ENCODE measurements at places on chromosomes 2 and 18. TPM values are rescaled to one million over a fixed set of nuclear protein-coding genes. Genes with fewer than 3 reads are reported as not detected.

- peak; percentile 25 for DNase-seq
Observed at GRCh38 chr2:12176623-12177454, 430.4 kb downstream of the LPIN1 start.

Gene CD226
- 73.7 TPM for total RNA-seq

- DNase-seq, result no peak
Observed at GRCh38 chr18:46253498-46253897, 149.3 kb downstream of the HAUS1 start.

DNA sequence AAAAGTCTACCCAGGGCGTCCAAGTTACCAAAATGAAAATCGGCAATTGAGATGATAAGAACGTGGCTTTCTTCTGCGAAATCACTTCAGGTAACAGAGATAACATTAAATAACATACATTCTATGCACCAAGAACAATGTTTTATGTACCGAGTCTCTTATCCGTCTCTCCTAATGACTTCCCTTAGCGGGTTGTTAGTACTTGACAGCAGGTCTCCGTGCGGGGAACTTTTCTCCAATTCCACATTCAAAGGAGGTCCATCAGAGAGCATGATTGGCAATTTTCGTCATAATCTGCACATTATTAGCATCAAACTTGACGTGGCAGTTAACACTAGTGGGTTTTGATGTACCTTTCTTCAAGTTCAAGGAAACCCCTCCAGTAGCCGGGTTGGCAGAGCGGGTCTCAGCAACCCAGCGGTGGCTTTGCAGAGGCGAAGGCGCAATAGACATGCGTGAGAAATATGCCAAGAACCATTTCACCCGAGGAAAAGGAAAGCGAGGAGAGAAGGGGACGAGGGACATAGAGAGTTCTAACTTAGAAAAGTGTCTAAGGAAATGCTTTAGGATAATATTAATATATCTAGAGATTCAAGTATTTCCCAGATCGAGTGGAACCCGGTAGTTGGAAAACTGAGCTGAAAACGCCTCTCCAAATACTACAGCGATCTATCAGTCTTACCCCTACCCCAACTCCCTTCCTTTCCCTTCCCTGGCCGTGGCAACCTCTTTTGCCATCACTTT lies 5.0 kb downstream of the EVX2 start:
- no peak for DNase-seq

DNA sequence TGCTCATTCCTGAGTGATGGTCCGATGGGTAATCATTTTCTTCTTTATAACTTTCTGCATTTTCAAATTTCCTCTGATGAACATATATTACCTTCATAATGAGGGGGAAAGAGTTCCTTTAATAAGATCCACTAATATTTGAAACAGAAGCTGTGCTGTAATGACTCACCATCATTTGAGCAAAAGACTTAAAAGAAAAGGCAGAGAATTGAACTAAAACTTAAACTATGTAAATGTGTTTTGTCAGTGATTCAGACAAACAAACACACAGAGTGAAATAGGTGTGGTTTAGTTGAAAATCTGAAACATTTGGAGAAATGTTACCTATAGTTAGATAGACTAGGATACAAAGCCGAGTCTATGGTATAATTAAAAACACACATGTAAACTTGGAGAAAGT lies 209.6 kb downstream of the STK39 start:
- no peak for DNase-seq

Gene KCNG2
- total RNA-seq, result not detected

Gene CFC1
- total RNA-seq, result not detected

Gene CNPPD1
- 54.5 TPM for total RNA-seq

- DNase-seq, result no peak
Observed at GRCh38 chr2:236363711-236364277, 99.6 kb upstream of the ASB18 start.

DNA sequence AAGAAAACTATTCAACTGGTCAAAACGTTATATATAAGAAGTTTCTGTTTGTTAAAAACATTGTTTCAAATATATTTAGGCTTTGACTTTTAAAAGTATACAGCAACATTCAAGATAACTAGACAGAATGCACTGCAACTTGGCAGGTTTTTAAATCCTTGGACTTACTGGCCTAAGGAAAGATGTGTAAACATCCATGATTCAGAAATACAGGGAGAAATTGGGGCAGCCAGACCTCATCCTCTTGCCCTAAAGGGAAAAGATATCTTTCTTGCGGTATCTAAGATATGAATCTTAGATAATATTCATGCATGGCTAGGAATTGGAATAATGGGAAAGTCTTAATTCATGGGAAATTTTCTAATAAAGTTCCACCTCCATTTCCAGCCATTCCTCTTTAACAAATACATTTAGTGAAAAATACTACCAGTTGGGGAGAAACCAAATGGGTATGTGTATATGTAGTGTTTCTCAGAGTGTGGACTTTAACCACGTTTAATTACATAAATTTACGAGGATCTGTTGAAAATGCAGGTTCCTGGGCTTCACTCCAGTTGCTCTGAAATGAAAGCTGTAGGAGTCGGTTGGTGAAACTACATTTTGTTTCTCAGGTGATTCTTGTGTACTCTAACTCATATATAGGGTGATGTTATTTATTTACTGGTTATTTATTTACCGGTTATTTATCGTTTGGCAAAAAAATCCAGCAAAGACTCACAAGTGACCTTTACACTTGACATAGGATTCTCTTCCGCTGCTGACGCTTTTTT lies 587 bp upstream of the TANK start:
- DNase-seq, result no peak

Gene GAREM2
- total RNA-seq, result 1.4 TPM

- DNase-seq, result no peak
Observed at GRCh38 chr2:71604726-71605120, 151.4 kb downstream of the DYSF start.

Gene THSD7B
- total RNA-seq, result 0.19 TPM

DNA sequence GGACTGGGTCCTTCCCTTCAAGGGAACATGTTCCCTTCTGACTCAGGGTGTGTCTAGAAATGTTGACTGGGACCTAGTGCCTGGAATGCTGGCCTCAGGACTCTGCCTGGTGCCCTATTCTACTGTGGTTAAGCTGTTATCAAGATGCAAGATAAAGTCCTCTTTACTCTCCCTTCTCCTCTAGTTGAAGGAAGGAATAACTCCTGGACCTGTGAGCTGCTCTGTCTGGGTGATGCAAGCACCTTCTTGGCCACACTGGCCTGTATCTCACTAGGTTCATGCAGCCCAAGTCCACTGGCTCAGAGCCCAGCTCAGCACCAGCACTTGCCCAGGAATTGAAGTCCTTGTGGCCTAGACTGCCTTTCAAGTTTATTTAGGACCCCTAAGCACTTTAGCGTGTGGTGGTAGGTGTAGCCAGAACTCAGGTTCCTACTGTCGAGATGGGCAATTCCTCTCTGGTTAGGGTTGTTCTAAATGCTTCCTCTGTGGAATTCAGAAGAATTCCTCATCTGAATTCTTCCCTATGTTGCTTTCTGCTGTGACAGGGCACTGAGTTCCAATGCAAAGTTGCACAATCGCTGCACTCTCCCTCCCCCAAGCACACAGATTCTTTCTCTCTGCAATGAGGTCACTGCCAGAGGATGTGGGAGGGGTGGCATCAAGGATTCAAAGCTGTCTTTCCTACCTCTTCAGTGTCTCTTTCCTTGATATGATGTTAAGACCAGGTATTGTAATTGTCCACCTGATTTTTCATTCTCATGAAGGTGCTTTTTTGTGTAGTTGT lies 54.7 kb downstream of the VWC2L start:
- no peak for DNase-seq

Gene PSMA8
- total RNA-seq, result 0.81 TPM

Gene ELOA2
- not detected for total RNA-seq

Gene CPO
- not detected for total RNA-seq

DNA sequence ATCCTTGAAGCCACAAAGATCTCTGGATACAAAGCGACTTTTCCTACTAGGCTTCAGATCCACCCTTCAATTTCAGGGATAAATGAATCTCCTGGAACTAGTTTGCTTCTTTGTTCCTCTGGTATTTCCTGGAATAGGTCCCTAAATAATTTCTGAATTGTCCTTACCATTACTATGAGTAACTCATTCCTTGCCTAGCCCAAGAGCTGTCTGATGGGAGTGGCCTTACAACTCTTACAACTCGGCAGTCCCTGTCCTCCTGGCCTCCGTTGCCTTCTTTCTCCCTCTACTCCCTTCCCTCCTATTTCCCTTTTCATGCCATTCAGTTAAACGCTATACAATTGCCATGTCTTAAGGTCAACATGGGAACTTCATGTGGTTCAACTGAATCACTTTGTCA lies 98.2 kb upstream of the FHL2 start:
- DNase-seq, result no peak

Gene DUSP2
- total RNA-seq, result 340 TPM

Gene NPAS2
- total RNA-seq, result 4.8 TPM

Gene ATIC
- 237 TPM for total RNA-seq

GRCh38 chr18:54303408-54303807 lies 34.1 kb downstream of the POLI start:
- no peak for DNase-seq

GRCh38 chr2:163182764-163183354 lies 344.3 kb upstream of the KCNH7 start:
- no peak for DNase-seq

DNA sequence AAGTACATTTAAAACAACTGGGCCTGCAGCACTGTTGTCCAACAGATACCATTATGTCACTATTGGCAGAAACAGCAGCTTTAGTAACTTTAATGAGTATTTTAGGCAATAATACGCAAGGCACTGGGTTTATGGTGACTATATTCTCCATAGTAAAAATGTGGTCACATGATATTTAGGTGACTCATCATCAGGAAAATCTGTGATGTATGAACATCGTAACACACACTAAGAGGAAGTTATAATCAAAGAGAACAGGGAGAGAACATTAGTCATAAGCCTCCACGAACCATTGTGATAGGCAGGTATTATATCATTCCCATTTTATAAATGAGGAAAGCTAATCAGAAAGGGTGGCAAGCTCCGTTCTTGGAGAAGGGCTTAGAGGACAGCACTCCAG lies 36.9 kb downstream of the RAPH1 start:
- DNase-seq, result no peak

- DNase-seq, result peak; percentile 42
Observed at GRCh38 chr2:118774458-118775133, 72.9 kb downstream of the EN1 start.

- no peak for DNase-seq
Observed at GRCh38 chr2:237344942-237345341, 69.0 kb downstream of the COL6A3 start.

GRCh38 chr2:43288417-43289305 lies 62.3 kb upstream of the ZFP36L2 start:
- no peak for DNase-seq

Gene LYG2
- total RNA-seq, result not detected

Gene AKAIN1
- total RNA-seq, result not detected

GRCh38 chr2:167761465-167762136 lies 485.8 kb downstream of the STK39 start:
- no peak for DNase-seq

Gene CD207
- total RNA-seq, result not detected

DNA sequence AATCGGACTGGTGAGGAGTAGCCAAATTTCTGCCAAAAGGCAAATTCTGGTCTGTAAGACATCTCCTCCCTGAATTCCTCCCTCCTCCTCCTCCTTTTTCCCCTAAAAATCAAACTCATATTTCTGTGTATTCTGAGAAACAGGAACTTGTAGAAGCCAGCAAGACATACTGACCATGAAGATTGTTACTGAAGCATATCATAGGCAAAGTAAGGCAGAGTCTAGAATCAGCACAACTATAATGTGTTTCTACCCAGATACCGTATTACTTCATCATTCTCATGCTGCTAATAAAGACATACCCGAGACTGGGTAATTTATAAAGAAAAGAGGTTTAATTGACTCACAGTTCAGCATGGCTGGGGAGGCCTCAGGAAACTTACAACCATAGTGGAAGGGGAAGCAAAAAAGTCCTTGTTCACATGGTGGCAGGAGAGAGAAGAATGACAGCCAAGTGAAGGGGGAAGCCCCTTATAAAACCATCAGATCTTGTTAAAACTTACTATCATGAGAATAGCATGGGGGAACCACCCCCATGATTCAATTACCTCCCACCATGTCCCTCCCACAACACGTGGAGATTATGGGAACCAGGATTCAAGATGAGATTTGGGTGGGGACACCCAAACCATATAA lies 24.9 kb upstream of the EPC2 start:
- no peak for DNase-seq

DNA sequence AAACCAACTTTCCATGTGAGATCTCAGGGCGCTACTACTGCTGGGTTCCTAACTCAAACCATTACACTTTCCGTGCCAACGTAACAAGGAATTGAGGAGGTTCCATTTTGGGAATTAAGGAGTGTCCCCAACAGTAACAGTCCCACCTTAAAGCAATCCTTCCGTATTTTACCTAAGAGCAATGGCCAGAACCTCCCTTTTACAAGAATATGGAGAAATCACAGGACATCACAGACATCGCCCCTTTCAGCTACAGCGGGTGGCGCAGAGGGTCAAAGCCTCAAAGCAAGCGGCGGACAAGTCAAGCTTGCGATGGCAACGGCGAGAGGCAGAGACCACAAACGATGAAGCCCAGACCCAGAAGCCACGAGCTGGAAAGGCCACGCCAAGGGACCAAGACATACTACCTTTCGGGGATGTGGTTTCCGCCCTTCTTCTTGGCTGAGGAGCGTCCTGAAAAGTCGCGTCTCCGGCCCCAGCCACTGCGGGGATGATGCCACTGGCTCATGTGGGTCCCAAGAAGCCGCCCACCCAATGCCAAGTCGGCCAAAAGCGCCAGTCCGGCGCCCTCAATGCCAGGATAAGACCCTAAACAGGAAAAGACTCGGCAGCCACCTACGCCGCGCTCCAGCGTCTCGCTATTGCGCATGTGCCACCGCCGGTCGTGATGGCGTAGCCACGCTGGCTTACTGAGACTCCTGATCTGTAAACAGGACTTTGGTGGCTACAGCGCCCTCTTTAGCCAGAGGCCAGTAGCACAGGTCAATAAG lies at the start of gene DUSP11:
Gene DUSP11 (minus strand): TSS at position 637 of the 770 bp plus-strand sequence. CDS start 129 bp downstream, at position 508.
- peak; percentile 96 for DNase-seq

GRCh38 chr2:24182507-24182906 lies 7.7 kb downstream of the FAM228A start:
- DNase-seq, result no peak

DNA sequence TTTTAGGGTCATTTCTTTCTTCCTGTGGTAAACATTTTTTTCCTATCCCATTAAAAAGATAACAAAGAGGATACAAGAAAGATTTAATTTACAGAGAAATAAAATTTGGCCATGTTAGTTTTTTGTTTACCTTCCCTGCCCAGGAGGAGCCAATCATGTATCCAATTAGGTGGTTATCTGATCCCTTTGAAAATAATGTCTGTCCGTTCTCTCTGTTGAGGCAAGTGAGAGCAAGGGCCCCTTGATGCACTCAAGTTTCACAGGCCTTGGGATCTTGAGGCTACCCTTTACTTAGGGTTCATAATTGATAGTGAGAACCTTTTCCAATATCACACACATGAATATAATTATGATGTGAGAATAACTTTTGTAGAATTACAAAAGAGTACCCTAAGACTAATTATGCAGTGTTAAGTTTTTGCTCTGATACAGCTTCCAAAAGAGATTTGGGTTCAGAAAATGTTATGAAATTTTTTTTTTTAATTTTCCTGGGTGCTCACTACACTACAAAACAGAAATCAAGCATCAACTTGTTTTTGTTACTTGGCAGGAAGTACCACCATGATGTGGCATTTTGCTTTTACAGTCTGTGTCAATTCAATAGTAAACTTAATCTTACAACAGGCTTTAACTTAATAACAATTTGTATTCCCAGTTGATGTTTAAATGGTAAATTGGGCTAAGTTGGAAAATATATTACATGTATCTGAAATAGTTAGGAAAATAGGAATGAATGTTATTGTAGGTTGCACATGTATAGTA lies 42.0 kb downstream of the AFTPH start:
- DNase-seq, result no peak

All from activated T-cell treated with anti-CD3 and anti-CD28 coated beads, Interleukin-2, amount 50 U/mL, for 72 hours (primary cell).